Activated CD8-positive, alpha-beta memory T cell treated with anti-CD3 and anti-CD28 coated beads, Interleukin-2, amount 50 U/mL, for 4 hours (primary cell): ENCODE measurements at places on chromosomes 5 and 9.

GRCh38 chr9:120559546-120559945 lies 20.4 kb downstream of the CDK5RAP2 start:
- no peak for DNase-seq

GRCh38 chr5:120507197-120507596 lies 43.1 kb downstream of the PRR16 start:
- DNase-seq, result no peak

DNA sequence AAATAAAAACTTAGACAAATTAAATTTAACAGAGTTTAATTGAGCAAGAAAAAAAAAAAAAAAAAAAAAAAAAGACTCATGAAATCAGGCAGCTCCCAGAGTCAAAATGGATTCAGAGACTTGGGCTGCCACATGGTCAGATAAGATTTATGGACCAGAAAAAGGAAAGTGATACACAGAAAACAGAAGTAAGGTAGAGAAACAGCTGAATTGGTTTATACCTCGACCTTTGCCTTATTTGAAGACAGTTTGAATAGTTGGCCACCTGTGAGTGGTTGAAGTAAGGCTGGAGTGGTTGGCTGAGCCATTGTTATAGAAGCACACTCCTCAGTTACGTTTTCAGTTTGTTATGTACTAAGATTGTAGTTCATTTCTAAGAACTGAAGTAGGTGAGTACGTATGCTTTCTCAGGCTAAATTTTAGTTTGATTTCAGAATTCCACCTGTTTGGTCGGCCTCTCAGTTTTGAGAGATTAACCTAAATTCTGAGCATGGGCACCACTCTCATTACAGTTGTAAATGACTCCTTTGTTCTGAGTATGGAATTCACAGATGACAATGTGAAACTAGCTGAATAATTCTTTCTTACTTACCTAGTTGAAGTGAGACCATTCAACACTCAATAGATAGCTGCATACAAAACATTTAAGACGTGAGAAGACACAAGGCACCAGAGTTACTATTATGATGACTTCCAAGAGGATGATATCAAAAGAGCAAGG lies 149.0 kb downstream of the AOPEP start:
- DNase-seq, result no peak

GRCh38 chr5:8864053-8864452 lies 681.8 kb downstream of the SEMA5A start:
- no peak for DNase-seq

- DNase-seq, result no peak
Measured at GRCh38 chr5:1374679-1375055, 29.8 kb upstream of the CLPTM1L start.
